ENCODE measurements at places on chromosomes 6 and 20.

DNA sequence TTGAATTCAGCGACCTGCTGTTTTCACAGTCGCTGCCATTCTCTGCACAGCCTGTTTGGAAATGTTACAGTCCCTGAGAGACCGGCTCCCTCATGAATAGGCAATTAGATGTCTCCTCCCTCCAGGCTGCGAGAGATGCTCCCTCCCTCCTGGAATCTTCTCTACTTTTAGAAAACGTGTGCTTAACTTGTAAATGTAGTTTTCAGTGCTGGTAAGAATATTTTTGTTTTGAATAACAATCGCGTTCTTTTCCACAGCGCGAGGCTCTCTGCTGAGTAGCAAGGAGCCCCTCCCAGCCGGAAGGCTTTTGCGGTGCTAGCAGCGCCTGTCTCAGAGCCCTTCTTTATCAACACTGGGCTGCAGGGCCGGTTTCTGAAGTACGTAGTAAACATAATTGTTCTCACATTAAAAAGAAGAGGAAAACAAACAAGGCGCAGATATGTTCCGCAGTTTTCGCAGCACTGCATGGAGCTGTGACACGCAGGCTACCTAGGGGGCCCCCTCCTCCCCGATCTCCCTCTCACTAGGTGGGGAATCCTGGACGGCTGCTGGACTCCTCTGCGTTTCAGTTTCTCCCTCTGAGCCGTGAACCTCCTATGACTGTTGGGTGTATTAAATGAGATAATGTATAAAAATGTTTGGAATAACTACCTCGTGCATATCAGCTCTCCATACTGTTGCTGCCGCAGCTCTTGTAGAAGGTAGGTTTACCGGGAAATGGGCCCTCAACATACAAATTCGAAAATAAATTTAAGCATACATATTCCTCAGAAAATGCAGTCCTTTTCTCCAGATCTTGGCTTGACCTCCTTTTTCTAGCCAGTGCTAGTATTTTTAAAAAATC is 79.0 kb upstream of the SPACA1 start:
- peak; percentile 39 for DNase-seq

GRCh38 chr6:31622684-31623091 is 2.2 kb downstream of the PRRC2A start:
- no peak for DNase-seq

DNA sequence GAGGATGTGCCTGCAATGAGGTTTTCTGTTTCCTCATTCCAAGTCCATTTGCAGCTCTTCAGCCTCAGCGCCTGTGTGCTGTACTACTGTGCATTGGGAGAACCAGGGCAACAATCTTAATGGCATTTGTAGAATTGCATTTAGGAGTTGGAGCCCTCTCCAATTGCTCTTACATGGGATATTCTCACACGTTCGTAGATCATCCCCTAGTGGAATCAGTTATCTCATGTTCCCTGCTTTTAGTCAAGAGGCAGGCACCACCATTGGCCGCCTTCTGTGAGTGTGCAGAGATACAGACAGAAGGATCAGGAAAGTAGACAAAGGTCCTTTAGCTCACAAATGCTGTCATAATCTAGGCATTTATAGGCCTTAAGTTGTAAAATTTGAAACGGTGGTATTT is 84.2 kb upstream of the RGS17 start:
- DNase-seq = no peak

DNA sequence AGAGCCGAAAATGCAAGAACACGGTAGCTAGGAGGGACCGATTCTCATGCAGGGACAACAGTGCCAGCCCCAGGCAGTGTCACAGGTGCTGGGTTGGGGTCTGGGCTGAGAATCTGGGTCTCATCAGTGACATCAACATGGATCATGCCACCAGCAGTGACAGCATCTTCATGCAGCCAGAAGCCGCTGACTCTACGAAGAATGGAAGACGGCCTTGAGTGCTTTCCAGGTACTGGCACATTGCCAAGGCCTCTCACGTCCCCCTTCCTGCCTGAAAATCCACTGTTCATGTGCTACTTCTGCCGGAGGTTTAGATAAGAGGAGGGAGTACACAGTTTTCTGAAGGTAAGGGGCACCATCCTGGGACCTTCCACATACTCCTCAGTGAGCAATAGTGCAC is 141.1 kb upstream of the FOXQ1 start:
- DNase-seq = no peak

- DNase-seq = no peak
Measured at GRCh38 chr6:109197061-109197460, 101.8 kb downstream of the CEP57L1 start.

- DNase-seq = no peak
Measured at GRCh38 chr6:169958510-169958909, 207.1 kb downstream of the ERMARD start.

- no peak for DNase-seq
Measured at GRCh38 chr20:36631646-36632045, 14.3 kb downstream of the SLA2 start.

GRCh38 chr6:110322874-110323242 is 35.3 kb downstream of the METTL24 start:
- DNase-seq = no peak

- no peak for DNase-seq
Measured at GRCh38 chr20:53884859-53885541, 185.4 kb downstream of the BCAS1 start.

DNA sequence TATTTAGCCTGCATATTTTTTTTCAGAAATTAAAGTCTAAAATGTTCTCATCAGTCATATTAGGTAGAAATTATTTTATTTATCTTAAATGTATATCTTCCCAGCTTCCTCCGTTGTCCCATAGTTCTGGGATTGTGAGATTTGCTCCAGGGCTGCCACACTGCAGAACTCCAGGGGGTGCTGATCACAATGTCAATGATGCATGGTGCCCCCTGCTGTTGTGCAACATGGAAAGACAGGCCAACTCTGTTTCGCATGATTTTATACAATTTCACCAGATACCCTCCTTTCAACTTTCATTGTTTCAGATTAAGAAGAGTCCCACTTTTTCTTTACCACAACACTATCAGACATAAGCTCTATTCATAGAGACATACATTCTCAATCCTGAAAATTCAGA is 35.9 kb downstream of the ID4 start:
- no peak for DNase-seq

- no peak for DNase-seq
Measured at GRCh38 chr6:105324386-105324950, 78.4 kb downstream of the PREP start.

- DNase-seq = no peak
Measured at GRCh38 chr6:15790116-15790515, 127.3 kb upstream of the DTNBP1 start.

DNA sequence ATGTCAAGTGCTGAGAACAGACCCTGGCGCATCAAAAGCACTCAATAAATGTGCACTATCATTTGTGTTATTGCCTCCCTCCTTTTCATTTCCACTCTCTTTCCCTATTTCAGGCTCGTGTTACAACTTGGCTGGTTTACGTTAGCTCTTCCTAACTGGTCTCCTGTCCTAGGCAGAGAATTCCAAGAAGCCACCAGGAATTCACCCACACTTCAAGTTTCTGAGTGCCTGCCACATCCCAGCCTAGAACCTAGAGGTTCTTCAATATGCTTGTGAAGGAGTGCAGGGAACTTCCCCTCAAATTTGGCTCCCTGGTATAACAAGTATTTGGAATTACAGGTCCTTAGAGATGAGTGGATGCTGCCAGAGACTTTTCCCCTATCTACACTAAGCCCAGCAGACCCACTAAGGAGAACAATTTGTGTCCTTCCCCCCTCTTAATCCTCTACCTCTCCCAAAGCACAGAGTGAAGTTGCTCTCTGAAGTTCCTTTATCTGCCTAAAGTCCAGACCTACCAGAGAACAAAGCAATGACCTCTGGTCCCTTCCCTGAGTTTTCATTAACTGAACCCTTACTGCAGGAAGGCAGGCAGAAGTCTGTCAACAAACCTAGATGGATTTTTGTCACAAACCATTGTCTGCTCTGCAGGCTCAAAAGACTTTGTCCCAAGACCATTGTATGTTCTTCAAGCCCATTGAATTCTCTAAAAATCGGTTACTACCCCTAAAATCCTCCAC is 201.6 kb upstream of the JARID2 start:
- DNase-seq = no peak

GRCh38 chr20:24452498-24453127 is 16.8 kb upstream of the SYNDIG1 start:
- DNase-seq = no peak

DNA sequence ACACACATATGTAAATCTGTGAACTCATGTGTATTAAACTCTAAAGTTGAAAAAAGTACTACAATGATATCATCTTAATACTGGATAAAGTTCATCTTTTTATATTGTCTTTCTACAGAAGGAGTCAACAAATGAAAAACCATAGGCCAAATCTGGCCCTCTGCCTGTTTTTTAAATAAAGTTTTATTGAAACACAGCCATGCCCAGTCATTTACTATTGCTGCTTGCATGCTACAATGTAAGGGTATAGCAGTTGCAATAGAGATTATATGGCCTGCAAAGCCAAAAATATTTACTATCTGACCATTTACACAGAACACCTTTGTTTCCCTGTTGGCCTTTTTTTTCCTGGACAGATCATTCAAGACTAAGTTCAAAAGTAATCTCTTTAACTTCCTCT is 374.6 kb upstream of the ARID1B start:
- no peak for DNase-seq
